CD4-positive, alpha-beta T cell treated with Interleukin-4 for 1 hour (primary cell): ENCODE measurements at places on chromosomes 13 and 19.

GRCh38 chr19:2199215-2199614 lies 35.5 kb downstream of the DOT1L start:
- DNase-seq = no peak

GRCh38 chr13:25378528-25378927 lies 6.8 kb downstream of the ATP8A2 start:
- DNase-seq = no peak

DNA sequence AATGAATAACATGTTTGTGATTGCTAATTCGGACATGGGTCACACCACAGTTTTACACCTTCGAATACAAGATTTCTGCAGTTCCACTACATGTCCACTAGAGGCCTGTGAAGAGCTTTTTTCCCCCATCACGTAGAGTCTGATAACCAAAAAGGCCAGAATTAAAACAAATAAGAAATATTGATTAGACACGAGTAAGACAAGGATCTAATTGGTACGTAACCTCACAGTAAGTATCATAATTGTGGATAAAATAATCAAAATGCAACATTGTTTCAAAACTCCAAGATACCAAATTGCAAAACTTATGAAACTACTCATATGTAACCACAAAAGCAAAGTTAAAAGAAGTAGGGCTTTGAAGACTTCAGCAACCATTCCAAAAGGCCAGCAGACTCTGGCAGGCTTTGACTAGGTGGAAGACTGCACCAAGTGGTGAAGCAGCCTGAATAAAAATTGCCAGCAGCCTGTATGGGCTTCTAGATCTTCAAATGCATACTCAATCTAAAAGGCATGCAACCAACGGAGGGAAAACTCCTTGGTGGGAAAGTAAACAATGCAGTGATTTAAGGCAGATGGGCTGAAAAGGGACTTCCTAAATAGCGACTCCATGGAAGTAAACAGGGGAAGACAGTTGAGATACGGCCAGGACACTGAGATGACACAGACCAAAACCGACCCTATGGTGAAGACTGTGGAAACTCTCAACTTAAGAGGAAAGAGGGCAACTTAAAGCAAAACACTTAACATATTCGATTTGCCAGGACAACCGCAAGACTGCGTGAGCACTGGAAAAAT lies 56.7 kb downstream of the STARD13 start:
- DNase-seq = peak; percentile 57

DNA sequence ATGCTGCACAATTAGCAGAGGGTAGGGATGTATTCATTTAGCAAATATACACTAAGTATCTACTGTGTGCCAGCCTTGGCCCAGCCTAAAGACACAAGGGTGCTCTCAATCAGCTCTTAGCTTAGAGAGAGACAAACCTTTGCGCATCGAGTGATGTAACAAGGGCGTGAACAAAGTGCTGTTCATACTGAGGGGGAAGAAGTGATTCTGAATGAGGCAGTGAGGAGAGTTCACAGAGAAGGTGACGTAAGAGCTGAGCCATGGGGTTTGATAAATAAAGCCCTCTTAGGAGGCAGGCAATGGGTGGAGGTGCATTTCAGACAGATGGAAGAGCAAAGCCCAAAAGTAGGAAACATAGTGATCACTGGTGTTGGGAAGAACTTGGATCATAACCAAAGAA lies 68.5 kb downstream of the FLT1 start:
- DNase-seq = no peak

- DNase-seq = no peak
These were observed 79.2 kb upstream of the SLC10A2 start for GRCh38 chr13:103145442-103145841.

GRCh38 chr19:51422053-51422448 lies 4.6 kb upstream of the SIGLEC10 start:
- peak; percentile 79 for DNase-seq

DNA sequence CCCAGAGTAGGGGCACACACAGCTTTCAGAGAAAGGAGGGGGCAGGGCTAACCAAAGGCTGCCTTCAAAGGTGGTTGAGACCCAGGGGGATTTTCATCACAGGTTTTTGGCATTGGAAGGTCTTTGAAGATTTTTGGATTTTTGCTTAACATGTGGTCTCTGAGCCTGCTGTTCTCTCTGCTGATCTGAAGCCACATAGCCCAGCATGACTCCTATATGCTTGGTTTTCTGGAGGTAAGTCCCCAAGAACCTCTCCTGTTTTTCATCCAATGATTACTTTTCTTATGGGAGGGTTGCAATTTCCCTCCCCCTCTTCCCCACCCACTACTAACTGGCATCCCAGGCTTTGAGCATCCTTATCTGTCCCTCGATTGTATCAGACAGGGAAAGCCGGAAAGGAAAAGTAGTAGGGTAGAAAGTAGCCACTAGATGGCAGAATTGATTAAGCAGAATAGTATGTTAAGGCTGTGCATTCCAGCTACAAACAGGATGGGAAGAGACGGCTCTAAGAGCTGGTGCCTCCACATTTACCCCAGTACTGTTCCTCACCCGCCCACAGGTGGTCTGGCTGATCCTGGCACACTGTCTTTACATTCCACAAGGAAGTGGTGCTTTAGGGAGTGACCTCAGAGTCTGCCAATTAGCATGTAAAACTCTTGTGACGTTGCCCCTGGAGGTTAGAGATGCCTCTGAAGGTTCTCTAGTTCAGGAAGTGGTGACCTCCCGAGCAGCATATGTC lies 218.9 kb upstream of the EDNRB start:
- DNase-seq = no peak

- no peak for DNase-seq
These were observed 40.4 kb downstream of the MLLT1 start for GRCh38 chr19:6239401-6239844.

- no peak for DNase-seq
These were observed 55.8 kb downstream of the CPAMD8 start for GRCh38 chr19:16970821-16971220.

- DNase-seq = peak; percentile 34
These were observed 665 bp downstream of the ZNF497 start for GRCh38 chr19:58361900-58362271.

DNA sequence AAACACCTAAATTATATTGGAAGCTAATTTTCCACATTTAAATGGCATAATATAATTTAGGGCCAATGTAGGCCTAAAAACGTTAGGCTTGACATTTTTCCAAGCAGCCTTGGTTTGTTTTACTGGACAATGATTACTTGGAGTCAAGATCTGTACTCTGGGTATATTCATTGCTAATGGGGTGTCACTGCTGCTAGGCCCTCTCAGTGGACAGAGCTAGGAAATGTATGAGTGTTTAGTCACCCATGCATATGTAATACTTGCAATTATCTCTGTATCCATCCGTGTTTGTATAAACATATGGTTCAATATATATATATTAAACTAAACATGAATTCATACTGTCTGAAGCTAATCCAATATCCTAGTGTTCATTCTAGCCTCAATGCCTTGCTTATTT lies 598.1 kb downstream of the DCT start:
- DNase-seq = no peak

DNA sequence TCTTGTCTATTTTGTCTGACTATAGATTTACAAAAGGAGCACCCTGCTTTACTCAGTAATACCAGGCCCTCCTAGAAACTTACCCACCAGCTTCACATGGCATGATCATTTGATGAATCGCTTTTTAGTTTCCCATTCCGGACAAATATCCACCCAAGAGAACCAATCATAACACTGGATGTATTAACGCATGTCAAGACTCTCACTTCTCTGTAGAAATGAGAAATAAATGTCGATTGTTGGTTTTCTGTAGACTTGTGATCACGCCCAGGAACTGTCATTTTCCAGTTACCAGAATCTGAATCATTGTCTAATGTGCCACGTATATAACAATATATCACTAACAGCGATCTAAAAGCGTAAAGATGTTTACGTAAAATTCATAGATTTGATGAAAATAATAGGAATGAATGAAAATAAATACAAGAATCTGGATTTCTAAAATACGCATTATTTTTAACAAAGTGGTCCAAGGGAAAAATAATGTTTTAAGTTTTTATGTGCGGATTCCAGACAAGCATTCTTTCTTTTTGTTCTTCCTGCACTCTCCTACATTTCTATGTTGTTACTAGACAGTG lies 14.0 kb downstream of the CDX2 start:
- DNase-seq = no peak

DNA sequence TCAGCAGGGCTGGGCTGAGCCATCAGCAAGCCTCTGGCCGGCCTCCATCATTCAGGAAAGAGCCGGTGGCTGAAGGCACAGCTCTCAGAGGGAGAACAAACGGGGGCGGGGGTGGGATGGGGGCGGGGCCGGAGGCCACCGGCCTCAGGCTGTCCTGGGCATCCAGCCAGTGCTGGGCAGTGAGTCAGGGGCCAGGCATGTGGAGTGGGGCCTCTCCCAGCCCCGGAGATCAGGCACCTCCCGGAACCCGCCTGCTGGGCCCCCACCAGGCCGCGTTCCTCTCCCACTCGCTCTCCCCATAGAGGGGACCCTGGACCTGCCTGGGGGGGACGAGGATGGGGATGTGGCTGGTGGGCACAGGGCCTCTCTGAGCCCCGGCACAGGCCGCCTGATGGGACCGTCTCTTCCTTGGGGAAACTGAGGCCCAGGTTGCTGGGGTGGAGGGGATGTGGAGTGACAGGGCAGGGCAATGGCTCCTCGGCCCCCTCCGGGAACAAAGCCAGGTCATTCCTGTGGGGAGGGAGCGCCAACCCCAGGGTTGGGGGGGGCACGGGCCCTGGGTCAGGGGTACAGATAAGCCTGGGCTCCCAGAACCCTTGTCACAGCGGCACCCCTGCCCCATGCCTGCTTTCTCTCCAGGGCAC lies 12.9 kb downstream of the SPC24 start:
- DNase-seq = no peak

DNA sequence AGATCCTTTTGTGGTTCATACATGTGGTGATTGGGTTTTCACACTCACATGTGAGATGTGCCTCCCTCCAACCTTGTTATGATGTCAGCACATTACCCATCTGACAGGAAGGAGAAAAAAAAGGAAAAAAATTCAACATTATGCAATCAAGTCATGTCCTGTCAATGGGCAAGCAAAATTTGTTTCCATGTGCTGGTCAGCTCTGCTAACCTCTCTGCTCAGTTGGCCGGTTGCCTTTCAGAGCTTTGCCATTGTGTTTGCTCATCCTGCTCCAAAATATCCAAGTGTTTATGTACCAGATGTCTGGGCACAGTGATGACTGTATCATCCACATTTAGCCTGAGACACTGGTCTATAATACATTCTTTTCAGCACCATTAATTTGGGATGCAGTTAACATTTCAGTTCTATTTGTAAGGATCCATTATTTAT lies 27.0 kb upstream of the METTL21C start:
- DNase-seq = peak; percentile 36

- DNase-seq = no peak
These were observed 12.3 kb downstream of the TMEM38A start for GRCh38 chr19:16673231-16673630.

- no peak for DNase-seq
These were observed 302.2 kb downstream of the DNAJC15 start for GRCh38 chr13:43325636-43326035.

GRCh38 chr13:41263261-41263971 lies at the start of gene MTRF1:
Gene MTRF1 (minus strand): TSS chr13:41263576. CDS start chr13:41260907, 2,669 bp downstream.
- DNase-seq = peak; percentile 82

DNA sequence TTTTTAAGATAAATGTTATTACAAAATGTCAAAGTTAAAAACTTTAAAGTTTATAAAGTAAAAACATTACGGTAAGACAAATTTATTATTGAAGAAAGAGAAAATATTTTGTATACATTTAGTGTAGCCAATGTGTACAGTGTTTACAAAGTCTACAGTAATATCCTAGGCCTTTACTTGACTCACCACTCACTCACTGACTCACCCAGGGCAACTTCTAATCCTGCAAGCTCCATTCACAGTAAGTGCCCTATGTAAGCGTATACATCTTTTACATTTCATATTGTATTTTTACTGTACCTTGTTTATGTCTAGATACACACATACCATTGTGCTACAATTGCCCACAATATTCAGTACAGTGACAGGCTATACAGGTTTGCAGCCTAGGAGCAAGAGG lies 448.2 kb downstream of the KCTD12 start:
- DNase-seq = no peak

DNA sequence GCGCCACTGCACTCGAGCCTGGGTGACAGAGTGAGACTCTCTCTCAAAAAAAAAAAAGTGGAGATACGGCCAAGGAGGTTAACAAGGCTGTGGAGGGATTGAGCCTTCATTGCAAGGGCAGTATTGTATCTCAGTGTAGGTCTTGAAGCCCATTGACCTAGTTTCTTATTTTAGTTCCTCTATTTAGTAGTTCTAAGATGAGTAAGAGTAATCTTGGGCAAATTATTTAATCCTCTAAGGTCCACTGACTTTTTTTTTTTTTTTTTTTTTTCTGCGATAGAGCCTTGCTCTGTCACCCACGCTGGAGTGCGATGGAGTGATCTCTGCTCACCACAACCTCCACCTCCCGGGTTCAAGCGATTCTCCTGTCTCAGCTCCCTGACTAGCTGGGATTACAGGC lies 14.3 kb upstream of the ILF3 start:
- DNase-seq = no peak

GRCh38 chr19:3722443-3723109 lies 14.4 kb downstream of the TJP3 start:
- DNase-seq = no peak

DNA sequence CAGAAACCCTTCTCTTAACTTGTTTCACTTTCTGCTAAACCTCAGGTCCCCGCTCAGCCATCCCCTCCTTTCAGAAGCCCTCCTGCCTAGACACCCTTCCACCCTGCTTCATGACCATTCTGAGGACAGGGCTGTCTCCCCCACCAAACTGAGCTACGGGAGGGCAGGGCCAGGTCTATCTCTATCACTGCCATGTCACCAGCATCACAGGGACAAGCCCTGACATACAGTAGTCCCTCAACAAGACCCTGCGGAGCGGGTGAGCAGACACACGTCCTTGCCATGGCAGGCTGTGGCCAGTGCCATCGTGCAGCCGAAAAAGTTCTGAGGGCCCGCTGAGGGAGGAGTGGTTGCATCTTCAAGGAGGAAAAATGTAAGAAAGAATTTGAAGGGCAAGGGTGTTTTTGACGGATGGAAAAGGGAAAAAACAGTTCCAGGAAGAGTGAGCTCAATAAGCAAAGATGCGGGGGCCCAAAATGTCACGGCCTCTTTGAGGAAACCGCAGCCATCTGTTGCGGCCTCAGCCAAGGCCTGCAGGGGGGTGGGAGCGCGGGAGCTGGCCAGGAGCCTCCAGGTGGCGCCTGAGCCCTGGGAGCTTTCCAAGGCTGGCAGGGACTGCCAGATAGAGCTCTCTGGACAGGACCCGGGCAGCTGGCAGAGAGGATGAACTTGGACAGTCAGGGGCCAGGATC lies 8.1 kb downstream of the PTGIR start:
- DNase-seq = peak; percentile 69

GRCh38 chr19:29878973-29879654 lies 62.9 kb upstream of the URI1 start:
- DNase-seq = no peak

GRCh38 chr13:109781384-109782065 lies 4.9 kb downstream of the IRS2 start:
- no peak for DNase-seq
